ENCODE measurements at places on chromosomes 12 and 14. TPM values are rescaled to one million over a fixed set of nuclear protein-coding genes. Genes with fewer than 3 reads are reported as not detected.

CMTM5 gene
- total RNA-seq, result not detected

PDZRN4 gene
- total RNA-seq, result not detected

CD4 gene
- not detected for total RNA-seq

POTEG gene
- not detected for total RNA-seq

TAS2R10 gene
- 0.13 TPM for total RNA-seq

CIDEB gene
- 2.4 TPM for total RNA-seq

Data from dermis microvascular lymphatic vessel endothelial cell (primary cell).